ENCODE measurements at places on chromosomes 1 and 21. TPM values are rescaled to one million over a fixed set of nuclear protein-coding genes. Genes with fewer than 3 reads are reported as not detected.

GBP6 gene
- total RNA-seq = 0.12 TPM

MAN1A2 gene
- total RNA-seq = 40.3 TPM

DNA sequence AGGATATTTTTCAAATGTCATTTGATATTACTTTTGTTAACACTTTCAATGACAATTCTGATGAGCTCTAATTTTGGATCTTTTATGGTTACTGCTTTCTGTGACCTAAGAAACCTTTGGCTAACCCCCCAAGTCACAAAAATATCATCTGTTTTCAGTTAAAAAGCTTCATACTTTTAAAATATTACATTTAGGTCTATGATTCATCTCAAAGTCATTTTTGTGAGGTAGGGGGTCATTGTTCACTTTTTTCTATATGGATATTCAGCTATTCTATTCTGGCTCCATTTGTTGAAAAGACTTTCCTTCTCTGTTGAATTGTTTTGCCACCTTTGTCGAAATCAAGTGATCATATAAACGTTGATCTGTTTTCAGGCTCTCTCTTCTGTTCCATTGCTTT, 44.8 kb downstream of the UCHL5 start:
- DNase-seq = no peak

IL24 gene
- total RNA-seq = not detected

DNA sequence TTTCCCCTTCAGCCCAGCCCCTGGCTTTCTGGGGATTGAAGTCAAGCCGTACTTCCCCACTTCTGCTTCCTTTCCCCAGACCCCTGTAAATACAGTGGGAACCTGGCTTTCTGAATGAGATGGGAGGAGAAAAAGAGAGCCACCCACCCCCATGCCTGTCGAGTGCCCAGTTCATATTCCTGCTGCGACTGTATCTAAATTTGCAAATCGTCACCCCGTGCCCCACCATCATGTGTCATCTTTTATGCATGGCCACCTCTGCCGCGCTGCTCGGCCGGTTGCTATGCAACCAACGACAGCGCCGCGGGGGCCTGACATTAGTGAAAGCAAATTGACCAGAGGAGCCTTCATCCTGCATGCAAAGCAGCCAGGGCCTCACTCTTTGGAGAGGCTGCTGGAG, 143.0 kb downstream of the ELAVL4 start:
- DNase-seq = no peak

CCDC185 gene
- not detected for total RNA-seq

- DNase-seq = no peak
Measured at GRCh38 chr1:58739856-58740466, 40.1 kb upstream of the MYSM1 start.

KCNN3 gene
- 7.6 TPM for total RNA-seq

ADSS2 gene
- total RNA-seq = 34.2 TPM

GRCh38 chr1:28156821-28157220, 19.7 kb downstream of the PTAFR start:
- DNase-seq = peak; percentile 86

- peak; percentile 88 for DNase-seq
Measured at GRCh38 chr1:26225033-26225831, 8.8 kb upstream of the CEP85 start.

ETV3L gene
- total RNA-seq = not detected

DNA sequence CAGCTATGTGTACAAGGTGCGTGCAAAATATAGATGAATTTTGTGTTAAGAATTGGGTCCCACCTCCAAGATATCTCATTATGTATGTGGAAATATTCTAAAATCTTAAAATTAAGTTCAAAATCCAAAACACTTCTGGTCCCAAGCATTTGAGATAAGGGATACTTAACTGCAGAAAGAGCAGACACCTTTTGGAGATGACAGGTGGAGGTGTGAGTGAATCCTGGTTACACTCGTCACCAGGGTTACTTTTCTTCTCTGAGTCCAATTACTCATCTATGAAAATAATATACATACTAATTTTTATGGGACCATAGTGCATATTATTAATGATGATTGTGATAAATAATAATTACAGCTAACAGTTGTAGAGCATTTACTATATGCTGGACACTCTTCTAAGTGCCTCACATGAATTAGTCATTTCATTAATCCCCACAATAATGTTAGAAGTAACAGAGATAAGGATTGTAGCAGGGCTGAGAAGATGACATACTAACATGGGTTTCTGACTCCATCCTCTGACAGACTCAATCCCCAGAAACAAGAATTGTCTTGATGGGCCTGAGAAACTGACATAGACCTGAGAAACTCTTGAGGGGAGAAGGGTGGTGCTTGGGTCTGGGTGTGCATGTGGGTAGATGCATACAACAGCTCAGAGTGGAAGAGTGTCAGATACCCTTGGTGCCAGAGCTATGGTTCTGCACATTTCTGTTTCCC, 8.3 kb upstream of the FASLG start:
- DNase-seq = no peak

CNTN2 gene
- total RNA-seq = not detected

RSBN1 gene
- total RNA-seq = 23.2 TPM

- DNase-seq = no peak
Measured at GRCh38 chr1:200245473-200245872, 164.4 kb downstream of the ZNF281 start.

SLFNL1 gene
- 2.8 TPM for total RNA-seq

CFHR1 gene
- not detected for total RNA-seq

RAB42 gene
- total RNA-seq = 5.5 TPM

DNA sequence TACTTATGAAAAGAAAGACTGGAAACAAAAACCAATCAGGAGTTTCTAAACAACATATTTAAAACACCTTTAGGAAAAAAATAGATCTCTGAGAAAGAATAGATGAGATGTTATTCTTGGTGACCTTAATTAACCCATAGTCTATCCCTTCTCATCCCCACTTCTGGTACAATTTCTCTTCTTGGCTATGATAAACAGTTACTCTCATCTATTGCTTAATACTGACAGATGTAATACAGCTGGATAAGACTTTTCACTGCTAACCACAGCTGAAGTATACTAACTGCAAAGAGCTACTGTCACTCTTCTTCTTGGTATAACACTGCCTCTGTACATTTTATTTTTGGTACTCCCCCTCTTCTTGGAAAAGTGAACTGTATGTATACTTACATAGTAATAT, 15.2 kb downstream of the EXTL2 start:
- no peak for DNase-seq

ASTN1 gene
- total RNA-seq = 0.20 TPM

DNA sequence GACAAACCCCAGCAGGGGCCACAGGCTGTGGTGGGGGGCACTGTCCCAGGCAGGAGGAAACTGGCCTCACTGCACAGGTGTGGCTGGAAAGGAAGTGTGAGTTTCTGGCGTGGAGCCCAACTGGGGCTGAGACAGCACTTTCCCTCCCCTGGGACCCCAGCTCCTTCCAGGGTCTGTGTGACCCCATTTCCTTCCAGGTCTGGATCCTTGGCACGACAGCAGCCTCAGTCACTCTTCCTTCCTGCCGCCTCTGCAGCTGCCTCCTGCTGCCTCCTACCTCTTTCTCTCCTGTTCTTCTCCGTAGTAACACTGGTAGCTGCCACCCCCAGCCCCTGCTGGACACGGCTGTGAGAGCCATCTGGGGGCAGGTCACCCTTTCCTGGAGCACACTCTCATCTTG, 88.0 kb downstream of the SIK1 start:
- DNase-seq = no peak

GRCh38 chr1:42221952-42222606, 57.5 kb upstream of the GUCA2A start:
- no peak for DNase-seq

LMOD1 gene
- 38.3 TPM for total RNA-seq

DNA sequence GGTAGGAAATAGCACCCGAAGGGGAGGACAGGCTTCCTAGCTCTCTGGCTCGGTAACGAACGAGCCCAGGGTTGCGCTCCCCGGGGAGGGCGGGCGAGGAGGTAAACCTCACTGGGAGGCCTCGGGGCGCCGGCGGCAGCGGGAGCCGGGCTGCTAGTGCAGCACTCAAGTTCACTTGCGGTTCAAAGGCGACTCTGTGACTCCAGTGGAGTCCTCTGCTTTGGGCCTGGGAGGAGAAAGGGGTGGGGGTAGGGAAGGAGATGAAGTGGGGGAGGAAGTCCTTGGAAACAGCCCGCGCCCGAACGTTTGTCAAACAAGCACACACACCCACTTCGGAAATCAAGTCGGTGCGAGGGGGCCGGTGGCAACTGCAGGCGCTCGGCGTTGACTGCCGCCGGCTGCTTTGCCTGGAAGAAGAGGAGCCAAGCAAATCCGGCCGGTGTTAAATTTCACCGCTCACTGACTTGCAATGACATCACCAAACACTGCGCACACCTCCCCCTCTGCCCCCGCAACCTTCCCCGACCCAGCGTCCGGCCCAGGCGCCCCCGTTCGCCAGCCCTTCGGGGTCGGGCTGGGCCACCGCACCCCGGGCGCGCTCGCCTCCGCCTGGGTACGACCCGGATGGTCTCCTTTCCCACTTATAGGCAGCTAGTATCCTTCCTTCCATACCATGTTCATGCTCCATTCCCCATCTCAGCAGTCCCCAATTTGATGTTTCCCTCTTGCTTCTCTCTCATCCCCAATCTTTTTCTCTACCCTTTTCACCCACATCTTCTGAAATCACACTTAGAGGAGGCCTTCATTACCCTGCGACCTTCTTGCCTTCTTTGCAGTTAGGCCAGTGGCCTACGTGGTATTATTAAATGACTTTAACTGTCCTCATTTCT, at the start of gene COL24A1:
Gene COL24A1 (minus strand): TSS at position 207 of the 890 bp plus-strand sequence. CDS start 376 bp downstream, outside the sequence.
- DNase-seq = peak; percentile 68

DNA sequence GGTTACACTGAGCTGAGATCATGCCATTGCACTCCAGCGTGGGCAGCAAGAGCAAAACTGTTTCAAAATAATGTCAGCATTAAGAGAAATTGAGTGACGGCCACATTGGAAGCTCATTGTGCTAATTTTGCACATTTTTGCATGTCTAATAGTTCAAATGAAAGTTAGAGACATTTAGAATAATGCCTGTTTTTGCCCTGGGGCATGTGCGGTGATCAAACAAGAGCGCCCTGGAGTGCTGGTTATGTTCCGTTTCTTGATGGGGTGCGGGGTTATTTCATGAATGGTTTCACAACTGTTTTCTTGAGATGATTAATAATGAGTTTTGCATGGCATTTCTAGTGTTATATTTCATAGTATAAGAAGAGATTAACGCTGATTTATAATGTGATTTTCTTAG, 13.1 kb downstream of the OR2T11 start:
- no peak for DNase-seq

GRCh38 chr1:43668956-43669355, 19.0 kb downstream of the KDM4A start:
- DNase-seq = no peak

GRCh38 chr21:42058631-42059111, 12.4 kb upstream of the UMODL1 start:
- DNase-seq = peak; percentile 74

GRCh38 chr1:20376880-20377494, 86.3 kb downstream of the VWA5B1 start:
- DNase-seq = no peak

GRCh38 chr1:154861607-154862094, 8.4 kb downstream of the KCNN3 start:
- no peak for DNase-seq

NCF2 gene
- total RNA-seq = 144 TPM

DNA sequence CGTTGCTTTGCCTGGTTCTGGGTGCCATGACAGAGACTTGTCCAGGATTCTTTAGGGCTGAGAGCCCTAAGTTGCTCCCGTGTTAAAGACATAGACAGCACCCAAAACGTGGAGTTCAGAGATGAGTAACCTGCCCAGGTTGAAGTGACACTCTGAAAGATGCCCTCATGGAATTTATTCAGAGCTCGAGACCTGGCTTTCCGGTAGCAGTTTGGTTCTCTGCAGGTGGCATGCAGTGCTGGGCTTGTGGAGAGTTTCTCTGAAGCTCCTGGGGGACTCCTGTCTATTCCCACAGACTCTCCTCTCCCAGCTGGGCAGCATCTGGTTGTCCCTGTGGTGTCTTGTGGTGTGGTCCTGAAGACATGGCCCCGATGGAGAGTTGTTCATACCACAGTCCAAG, 241.0 kb downstream of the RHOU start:
- DNase-seq = no peak

GRCh38 chr21:40819071-40819900, 27.7 kb downstream of the DSCAM start:
- no peak for DNase-seq

DNA sequence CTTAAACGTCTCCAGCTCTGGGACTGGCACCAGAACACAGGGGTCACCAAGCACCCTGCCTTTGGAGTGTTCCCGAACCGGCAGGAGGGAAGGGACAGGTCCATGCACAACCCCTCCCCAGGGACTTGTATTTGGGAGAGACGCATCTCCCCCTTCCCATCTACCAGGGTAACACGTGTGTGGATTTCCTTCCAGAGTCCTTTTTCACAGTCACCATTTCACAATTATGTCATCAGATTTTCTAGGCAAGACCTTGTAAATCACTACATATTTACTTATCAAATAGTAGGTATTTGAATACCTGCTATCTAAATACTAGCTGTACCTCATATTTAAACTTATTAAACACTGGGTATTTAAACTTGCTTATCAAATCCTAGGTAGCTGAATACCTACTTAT, 57.4 kb upstream of the AJAP1 start:
- DNase-seq = no peak

SMAP2 gene
- 55.3 TPM for total RNA-seq

DNA sequence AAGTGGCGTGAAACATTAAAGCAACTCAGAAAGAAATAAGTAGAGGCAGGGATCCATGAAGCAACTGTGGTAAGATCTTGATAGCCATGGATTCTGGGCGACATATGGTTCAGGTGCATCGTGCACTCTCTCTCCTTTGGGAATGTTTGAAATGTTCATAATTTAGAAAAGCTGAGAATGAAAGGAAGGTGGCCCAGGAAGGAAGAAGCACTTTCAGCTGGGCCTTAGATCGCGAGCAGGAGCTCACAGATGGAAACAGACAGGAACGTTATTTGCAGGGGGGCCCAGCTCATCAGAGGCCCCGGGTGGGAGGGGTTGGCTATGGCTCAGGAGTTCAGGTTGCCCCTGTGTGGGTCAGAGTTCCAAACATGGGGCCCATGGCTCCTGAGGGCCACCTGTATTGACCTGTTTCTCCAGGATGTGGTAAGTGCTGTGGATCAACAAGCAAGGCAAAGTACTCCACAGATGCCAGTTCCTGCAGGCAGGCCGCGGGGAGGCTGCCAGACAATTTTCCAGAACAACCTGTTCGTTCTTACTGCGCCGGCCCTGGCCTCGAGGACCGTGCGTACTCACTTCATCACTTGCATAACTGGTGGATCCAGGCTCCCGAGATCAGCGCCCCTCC, 253.2 kb downstream of the TOMM20 start:
- DNase-seq = peak; percentile 91

LAMC2 gene
- 42.2 TPM for total RNA-seq

- no peak for DNase-seq
Measured at GRCh38 chr1:65165269-65165993, 17.4 kb downstream of the AK4 start.

DNA sequence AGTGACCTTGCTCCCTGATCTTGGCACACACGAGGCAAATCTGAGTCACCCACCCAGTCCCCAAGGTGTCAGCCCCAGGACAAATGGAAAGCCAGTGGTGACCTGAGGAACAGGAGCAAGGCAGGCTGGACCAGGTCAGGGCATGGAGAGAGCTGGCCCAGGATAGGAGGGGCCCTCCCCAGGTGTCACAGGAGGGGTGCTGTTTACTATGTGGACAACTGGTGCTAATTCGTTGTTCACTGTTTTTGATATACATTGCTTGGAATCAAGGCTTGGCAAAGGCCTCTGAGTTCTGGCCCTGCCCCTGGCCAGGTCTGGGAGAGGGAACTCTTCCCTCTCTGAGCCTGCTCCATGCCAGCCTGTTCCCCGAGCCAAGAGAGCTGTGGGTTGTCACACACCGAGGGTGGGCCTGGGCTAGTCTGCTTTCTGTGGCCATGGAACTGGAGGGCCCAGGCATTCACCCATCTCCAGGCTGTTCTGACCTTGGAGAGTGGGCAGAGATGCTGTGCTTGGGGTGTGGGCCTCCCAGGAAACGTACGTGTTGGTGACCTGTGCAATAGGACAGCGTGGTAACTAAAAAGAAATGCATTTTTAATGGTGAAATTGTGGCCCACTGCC, 41.8 kb downstream of the CRYAA start:
- peak; percentile 53 for DNase-seq
